Glomerular endothelial cell (primary cell): ENCODE measurements at places on chromosomes 7 and 10. TPM values are rescaled to one million over a fixed set of nuclear protein-coding genes. Genes with fewer than 3 reads are reported as not detected.

Gene FZD1
- 4.0 and 8.4 TPM in 2 replicates for total RNA-seq

- DNase-seq = no peak
Measured at GRCh38 chr7:81267508-81267907, 348.7 kb upstream of the SEMA3C start.

DNA sequence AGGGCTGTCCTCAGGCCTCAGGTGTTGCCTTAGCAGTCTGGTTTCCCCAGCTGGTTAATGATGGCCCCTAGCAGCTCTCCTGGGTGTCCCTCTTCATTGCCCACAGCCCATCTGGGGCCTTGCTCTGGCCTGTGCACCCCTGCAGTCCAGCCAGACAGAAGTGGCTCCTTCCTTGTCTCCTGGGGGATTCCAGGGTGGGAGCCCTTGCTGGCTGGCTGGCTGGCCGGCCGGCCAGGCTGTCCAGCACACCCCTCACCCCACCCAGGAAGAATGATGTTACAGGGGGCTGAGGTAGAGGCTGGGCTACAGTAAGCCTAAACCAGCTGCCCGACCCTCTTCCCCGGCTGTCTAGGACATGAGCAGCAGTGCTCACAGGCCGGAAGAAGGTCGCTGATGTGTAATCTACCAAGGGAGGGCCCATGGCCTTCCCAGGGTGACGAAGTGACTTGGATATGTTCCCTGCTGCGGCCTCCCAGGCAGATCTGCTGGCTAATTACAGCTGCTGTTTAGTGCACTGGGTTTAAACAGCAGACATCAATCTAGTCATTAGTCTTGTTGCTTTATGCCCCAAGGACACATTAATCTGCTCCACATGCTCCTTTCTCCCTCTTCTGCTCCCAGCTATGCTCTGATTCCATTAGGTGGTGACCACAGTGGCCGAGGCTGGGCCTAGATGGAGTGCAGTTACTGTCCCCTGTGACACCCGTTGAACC is 53.8 kb upstream of the LRRC4 start:
- DNase-seq = no peak

DNA sequence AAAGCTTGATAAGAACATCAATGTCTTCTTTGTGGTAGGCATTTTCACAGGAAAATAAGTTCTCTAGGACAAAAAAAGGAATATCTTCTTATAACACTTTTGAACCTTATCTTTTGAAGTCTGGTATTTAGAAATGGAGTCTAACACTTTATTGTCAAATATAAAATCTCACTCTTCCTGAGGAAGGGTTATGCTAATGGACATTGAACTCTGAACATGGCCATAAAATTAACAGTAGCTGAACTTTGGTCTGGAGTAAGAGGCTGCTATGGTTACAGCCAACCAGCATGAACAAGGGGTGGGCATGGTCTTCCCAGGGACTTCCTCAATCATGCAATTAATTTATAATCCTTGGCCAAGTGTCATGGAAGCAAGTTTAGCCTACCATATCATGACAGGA is at the start of gene CLRN3:
Gene CLRN3 (minus strand): TSS at position 199 of the 400 bp plus-strand sequence. CDS start 157 bp downstream, at position 42.
- no peak for DNase-seq

DNA sequence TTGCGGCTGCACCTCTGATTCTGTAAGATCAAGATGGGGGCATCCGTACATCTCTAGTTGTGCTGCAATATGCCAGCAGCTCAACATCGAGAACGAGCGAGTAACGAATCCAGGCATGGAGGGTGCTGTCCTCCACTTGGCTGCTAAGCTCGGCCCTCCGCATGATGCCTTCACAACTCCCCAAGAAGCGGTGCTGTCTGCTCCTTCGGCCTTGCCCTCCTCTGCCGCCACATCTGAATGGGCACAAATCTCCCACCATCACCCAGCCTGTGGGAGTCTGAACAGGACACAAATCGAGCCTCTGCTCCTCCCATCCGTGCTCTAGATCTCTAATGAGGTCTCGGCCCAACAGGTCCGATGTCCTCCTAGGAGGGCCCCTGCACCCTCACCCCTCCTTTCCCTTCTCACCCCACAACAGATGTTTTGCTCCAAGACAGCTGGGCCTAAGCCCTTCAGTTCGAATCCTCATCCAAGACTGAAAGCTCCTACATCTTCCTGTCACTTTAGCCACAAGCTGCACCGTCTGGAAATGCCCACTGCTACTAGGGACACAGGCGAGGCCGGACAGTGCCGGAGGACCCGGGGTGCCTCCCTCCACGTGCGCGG is 86.7 kb downstream of the ZNF33B start:
- no peak for DNase-seq

- no peak for DNase-seq
Measured at GRCh38 chr7:112362731-112363131, 87.5 kb upstream of the IFRD1 start.

DNA sequence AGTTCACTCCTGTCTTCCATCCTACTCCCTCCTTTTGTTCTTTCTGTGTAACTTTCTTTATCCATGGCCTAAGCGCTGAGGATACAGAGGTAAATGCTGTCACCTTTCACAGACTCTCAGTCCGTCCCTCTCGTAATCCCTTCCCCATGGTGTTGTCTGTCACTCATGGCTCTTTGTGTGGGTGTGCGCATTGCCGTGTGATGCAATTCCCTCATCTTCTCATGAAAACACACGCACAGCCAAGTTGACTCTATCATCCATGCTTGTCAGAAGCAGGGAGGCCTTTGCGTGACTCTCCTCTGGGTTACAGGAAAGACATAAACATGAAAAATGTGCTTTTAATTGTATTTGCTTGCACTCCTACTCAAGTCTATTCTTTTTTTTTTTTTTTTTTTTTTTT is 125.6 kb upstream of the C7orf33 start:
- no peak for DNase-seq

GRCh38 chr7:129066290-129067131 is 11.6 kb upstream of the TNPO3 start:
- DNase-seq = no peak

Gene MYOZ1
- not detected in 2 replicates for total RNA-seq

Gene ZNF33A
- total RNA-seq = 10.6 and 12.0 TPM in 2 replicates

DNA sequence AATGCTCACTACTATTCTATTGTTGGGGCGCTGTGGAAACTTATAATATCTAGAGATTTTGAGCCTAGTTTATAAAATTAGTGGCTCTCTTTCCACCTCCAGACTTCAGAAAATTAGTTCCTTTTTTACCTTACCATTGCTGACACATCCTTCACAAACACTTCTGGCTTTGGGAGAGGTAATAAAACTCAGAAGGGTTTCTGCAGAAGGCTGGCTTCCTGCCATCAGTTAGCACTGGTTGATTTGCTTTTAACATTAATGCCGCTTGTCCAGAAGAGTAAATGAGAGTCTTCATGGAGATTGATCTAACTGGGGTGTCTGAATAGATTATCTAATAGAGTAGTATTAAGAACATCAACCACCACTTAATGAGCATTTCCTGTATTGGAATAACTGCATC is 20.3 kb downstream of the ACSM6 start:
- no peak for DNase-seq

Gene FANK1
- 4.8 and 11.4 TPM in 2 replicates for total RNA-seq

Gene ATRNL1
- total RNA-seq = 5.3 and 8.0 TPM in 2 replicates

DNA sequence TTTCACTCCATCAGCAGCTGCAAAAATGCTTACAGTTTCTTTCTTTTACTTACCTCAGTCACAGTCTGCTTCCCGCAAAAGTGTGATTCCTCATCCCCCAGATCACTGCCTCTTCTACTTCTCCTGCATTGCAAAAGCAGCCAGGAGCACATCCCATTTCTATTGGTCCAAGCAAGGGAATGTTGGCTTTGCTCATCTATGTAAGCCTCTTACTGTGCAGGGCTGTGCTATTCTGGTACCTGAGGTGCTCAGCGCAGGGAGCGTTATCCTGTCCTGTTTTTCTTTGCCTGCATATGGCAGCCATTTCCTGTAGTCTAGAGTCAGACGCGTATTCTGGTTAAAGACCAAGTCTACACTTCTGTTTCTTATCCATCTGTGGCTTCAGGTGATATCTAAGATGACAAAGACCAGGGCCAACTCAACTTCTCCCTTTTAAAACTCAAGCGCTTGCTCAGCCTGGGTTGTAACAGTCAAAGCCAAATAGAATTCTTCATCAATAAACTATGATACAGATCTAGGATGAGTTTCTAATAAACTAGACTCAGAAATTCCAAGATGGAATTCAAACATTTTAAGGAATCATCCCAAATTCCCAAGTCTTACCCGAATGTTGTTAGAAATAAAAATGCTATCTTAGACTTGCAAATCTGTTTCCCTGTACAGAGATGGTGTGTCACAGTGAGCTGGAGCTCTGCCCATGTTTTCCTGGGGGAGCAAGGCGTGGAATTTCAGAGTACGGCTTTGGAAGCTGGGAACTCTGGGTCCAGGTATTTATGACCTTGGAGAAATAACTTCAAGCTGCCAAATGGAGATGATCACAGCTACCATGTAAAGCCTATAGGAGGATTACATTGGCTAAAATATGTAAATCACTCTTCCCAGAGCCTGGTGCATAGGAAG is 6.1 kb upstream of the RBM17 start:
- DNase-seq = no peak

- DNase-seq = no peak
Measured at GRCh38 chr10:132904181-132904813, 38.1 kb downstream of the CFAP46 start.
